ENCODE measurements at places on chromosomes 11 and 22.

- peaks cover 2% of the 10 kb centered on the region for H3K36me3 ChIP-seq
- H3K4me3 ChIP-seq = no peak overlapping the region
- DNase-seq = no peak
- H3K27me3 ChIP-seq = no peaks in the 10 kb centered on the region
Observed at GRCh38 chr22:46162285-46162684, 12.0 kb downstream of the PPARA start.

GRCh38 chr11:12110714-12111548 is 541 bp downstream of the MICAL2 start:
- peak overlapping the region; percentile 66 for H3K4me3 ChIP-seq
- H3K4me1 ChIP-seq = peaks cover 8% of the 10 kb centered on the region
- DNase-seq = no peak
- H3K27me3 ChIP-seq = peaks cover 56% of the 10 kb centered on the region

GRCh38 chr22:27401321-27401720 is 400.2 kb downstream of the MN1 start:
- no peak overlapping the region for H3K27ac ChIP-seq
- H3K27me3 ChIP-seq = peaks cover 8% of the 10 kb centered on the region
- no peaks in the 10 kb centered on the region for H3K36me3 ChIP-seq
- no peak overlapping the region for H3K4me3 ChIP-seq
- DNase-seq = no peak

DNA sequence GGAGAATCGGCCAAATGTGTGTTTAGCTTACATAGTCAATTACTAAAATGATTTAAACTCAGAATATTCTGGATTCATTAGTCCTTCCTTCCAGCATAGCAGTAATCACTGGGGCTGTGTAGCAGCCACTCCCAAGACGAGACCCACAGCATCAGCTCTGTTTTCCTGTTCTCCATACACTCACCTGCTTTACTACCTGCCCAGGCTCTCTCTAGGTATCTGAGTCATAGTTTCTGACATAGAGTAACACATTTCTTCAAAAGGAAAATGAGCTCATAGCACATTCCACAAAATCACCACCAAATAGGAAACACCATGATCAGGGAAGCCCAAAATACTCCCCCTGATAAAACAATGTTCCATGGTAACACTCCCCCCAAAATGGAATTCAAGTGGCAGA is 22.9 kb downstream of the MORC2 start:
- no peak for DNase-seq
- no peaks in the 10 kb centered on the region for H3K27me3 ChIP-seq
- H3K27ac ChIP-seq = no peak overlapping the region
- H3K36me3 ChIP-seq = peaks cover 39% of the 10 kb centered on the region

DNA sequence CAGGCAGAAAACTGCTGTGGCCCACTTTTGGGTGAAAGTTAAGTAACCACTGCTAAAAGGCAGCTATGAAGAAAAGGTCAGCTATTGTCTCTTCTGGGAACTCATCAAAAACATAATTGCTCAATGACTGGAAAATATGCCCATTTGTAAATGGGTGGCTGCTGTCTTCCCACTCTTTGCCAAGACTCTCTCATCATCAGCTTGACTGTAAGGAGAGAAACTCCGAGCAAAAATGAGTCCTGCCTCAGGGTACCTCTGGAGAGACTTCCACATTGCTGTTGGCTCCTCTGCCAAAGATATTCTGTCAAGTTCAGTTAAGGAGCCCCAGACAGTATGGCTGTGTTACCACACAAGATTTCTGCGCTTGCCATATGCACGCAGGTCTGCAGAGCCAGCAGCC is 138.7 kb downstream of the BBOX1 start:
- H3K36me3 ChIP-seq = peaks cover 3% of the 10 kb centered on the region
- peaks cover 12% of the 10 kb centered on the region for H3K4me1 ChIP-seq

DNA sequence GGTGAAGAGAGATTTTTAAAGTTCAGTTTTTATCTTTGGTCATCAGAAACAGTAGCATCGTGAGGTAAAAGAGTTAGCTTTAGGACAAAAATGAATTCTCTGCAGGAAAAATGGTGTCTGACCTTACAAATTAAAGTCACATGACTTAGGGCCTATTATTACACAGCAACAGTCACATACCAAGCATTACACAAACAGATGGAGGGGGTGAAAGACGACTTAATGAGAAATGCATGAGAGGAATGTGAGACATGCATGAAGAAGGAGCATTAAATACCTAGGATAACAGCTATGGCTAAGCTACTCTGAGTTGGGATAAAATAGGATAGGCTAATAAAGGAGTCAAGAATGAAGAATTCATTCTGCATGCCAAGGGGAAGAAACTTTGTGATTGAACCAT is 77.5 kb downstream of the BLID start:
- no peak overlapping the region for H3K4me3 ChIP-seq

GRCh38 chr11:6674862-6675261 is 8.3 kb downstream of the MRPL17 start:
- peaks cover 3% of the 10 kb centered on the region for H3K36me3 ChIP-seq
- no peak for DNase-seq
- H3K4me3 ChIP-seq = no peak overlapping the region
- H3K4me1 ChIP-seq = no peaks in the 10 kb centered on the region
- no peak overlapping the region for H3K27ac ChIP-seq
- H3K27me3 ChIP-seq = no peaks in the 10 kb centered on the region

DNA sequence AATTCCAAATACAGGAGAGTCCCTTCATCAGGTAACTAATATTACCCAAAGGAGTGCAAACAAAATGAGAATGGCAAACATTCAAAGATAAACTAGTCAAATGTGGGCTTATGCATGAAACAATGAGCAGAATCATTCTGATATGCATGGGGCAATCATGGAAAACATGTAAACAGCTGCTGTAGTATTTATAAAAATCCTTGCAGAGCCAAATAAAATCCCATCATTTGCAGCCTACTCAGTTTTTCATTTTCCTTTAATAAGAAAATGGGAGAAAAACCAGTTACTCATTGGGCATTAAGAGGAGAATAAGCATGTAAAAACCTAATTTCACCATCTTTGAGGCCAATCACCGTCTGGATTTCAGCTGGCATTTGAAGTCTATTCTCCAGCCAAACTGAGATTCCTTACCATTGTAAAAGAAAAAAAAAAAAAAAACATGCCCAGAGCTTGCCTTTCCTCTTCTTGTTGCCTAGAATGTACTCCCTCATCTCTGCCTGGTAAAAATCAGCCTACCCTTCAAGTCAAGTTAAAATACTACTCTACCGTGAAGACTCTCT is 249.1 kb downstream of the TTC28 start:
- DNase-seq = no peak
- H3K4me1 ChIP-seq = peaks cover 25% of the 10 kb centered on the region
- H3K27me3 ChIP-seq = no peaks in the 10 kb centered on the region
- no peak overlapping the region for H3K27ac ChIP-seq

DNA sequence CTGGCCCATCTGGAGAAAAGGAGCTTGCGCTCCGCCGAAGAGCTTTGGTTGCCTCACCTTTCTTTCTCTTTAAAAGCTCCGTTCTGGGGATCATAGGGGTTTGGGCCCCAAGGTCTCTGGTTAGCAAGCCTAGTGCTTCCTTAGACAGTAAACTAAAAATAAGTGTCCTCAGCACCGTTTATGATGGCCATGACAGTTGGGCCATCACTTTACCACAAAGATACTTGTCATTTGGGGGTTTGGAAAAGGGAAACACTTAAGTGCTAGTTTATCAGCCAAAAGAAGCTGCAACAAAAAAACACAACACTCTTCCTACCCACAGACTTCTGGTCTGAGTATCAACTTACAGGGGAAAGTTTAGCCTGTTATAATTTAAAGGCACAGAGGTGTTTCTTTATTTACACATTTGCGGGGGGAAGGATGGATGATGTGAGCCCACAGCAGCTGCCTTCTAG is 88.4 kb upstream of the CD44 start:
- H3K36me3 ChIP-seq = no peaks in the 10 kb centered on the region
- H3K4me3 ChIP-seq = no peak overlapping the region

DNA sequence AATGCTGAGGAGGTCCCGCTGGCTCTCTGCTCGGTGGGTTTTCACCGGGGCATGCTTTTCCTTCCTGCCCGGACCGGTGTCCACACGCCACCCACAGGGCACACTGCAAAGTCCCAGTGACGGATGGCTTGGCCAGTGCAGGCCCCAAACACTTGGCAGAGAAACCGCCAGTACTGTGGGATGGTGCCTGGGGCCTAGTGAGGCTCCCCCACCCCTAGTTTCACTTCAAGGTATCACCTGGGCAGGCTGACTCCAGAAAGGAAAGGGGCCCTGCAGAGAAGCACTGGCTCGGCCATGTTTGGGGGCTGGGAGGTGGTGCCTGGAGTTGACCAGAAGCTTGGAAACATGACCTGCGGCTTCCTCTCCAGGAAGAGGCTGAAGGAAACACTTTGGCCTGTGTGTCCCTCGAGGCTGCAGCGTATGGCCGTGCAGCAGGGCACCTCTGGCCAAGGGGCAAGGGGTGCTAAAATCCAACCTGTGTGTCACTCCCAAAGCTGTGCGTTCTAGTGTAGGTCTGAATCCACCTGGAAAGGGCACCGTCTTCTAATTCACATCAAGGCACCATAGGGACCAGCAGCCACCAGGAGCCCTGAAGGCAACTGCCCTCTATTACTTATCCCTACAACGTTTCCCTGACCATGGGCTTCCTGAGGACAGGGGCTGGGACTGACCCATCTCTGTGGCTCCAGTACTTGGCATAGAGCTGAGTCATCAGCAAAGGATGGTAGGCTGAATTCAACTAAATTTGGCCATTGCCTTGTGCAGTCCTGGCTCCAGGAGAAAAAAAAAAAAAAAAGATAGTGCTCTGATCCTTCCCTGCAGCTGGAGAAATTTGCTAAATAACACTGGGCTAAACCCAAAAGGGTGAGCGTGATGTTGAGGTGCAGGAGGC is 22.6 kb downstream of the TPBGL start:
- no peak overlapping the region for H3K27ac ChIP-seq
- H3K4me3 ChIP-seq = no peak overlapping the region
- no peak for DNase-seq
- H3K27me3 ChIP-seq = peaks cover 6% of the 10 kb centered on the region
- H3K4me1 ChIP-seq = no peaks in the 10 kb centered on the region
- peaks cover 4% of the 10 kb centered on the region for H3K36me3 ChIP-seq

DNA sequence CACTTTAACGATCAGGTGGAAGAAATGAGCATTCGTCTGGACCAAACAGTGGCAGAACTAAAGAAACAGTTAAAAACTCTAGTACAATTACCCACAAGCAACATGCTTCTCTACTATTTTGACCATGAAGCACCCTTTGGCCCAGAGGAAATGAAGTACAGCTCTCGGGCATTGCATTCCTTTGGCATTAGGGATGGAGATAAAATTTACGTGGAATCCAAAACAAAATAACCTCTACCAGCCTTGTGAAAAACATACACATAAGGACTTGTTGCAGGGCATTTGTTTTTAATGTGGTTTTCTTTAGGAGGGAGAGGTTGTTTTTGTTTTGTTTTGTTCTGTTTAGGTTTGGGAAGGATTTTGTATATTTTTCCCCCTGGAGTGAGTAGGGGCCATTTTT is 14.2 kb upstream of the TECTA start:
- no peak overlapping the region for H3K4me3 ChIP-seq
- H3K4me1 ChIP-seq = peaks cover 11% of the 10 kb centered on the region
- DNase-seq = no peak
- H3K36me3 ChIP-seq = peaks cover 23% of the 10 kb centered on the region

- H3K36me3 ChIP-seq = peaks cover 23% of the 10 kb centered on the region
- DNase-seq = no peak
- peak overlapping the region; percentile 64 for H3K27ac ChIP-seq
- H3K4me3 ChIP-seq = no peak overlapping the region
- H3K4me1 ChIP-seq = peaks cover 3% of the 10 kb centered on the region
Observed at GRCh38 chr22:29563652-29564460, 10.3 kb upstream of the THOC5 start.

Measured in progenitor cell of endocrine pancreas (in vitro differentiated cells).